GM04503 (cell line): ENCODE measurements at places on chromosomes 3 and 15.

- DNase-seq, result no peak
Measured at GRCh38 chr15:48307586-48307985, 23.6 kb upstream of the DUT start.

DNA sequence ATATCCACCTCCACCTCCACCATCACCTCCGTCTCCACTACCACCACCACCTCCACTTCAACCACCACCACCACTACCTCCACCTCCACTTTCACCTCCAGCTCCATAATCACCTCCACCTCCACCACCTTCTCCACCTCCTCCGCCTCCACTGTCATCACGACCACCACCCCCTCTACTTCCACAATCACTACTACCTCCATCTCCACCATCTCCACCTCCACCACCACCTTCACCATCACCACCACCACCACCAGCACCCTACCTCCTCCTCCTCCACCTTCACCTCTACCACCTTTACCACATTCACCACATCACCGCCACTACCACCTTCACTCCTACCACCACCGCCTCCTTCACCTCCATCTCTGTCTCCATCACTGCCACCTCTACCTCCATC, 435.7 kb downstream of the MCTP2 start:
- no peak for DNase-seq

DNA sequence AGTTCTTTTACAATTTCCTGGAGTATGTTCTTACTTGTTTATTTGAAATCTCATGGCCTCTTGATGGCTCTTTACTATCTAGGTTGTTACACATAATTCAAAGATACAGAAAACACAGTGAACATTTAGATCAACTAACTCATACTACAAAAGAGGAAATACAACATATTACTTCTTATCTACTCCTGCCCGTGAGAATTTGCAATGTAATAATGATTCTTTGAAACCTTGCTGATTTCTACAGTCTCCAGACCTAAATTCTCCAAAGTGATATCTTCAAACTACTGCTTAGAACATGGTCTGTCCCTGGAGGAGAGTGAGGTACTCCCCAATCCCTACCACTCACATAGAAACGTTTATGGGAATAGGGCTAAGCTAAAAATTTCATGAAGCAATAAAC, 29.9 kb upstream of the GOLGA8B start:
- no peak for DNase-seq

DNA sequence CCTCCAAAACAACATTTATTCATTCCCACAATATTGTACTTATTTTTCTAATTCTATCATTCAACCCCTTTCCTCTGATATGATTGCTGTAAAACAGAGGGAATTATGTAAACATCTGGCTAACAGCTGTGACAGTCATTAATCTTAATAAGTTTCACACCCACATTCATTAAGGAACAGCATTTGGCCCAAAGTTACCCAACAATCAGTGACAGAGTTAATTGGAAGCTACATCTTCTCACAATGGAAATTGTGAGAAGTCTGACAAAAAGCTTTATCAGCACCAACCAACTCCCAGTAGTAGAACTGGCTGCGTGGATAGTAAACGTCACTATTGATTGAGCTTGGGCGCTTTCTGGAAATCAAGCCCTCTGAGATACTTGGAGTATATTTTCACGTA, 165.8 kb upstream of the SLC24A5 start:
- DNase-seq, result no peak

GRCh38 chr3:141392897-141393734, 24.8 kb downstream of the ZBTB38 start:
- no peak for DNase-seq

DNA sequence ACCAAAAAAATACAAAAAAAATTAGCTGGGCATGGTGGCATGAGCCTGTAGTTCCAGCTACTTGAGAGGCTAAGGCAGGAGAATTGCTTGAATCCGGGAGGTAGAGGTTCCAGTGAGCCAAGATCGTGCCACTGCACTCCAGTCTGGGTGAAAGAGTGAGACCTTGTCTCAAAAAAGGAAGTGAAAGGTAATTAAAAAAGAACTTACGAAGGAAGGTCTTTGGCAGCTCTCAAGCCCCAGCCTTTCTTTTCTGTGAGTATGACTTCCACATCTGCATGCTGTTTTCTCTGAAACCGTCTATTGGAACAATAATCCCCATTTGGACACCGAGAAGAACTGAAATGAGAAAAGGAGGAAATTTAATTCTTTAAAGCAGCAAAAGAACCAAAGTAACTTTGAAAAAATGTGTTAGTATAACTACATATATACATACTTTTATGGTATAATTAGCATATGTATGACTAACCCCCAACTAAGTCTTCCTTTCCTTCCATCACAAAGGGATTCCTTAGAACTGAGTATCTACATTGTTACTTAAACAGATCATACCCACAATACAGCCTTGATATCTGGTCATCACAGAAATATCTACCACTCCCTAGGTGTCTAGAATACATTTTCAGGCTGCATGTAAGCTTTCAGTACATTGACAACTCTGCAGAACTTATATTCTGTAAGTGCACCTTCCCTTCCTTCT, 50.1 kb downstream of the SETD2 start:
- peak; percentile 36 for DNase-seq

DNA sequence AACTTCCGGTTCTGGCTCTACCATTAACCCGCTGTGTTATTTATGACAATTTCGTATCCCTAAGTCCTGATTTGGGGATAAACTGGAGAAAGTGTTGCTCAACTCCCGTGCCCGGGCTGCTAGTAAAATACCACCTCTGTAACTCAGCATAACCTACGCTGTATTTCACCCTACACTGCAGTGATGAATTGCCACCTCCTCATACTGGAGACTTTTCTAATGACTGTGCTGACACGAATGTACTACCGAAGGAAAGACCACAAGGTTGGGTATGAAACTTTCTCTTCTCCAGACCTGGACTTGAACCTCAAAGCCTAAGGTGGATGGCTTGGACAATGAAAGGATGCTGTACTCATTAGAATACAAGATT, 16.5 kb downstream of the SLC51A start:
- DNase-seq, result no peak

- DNase-seq, result no peak
Measured at GRCh38 chr3:37899711-37900306, 38.1 kb downstream of the CTDSPL start.

DNA sequence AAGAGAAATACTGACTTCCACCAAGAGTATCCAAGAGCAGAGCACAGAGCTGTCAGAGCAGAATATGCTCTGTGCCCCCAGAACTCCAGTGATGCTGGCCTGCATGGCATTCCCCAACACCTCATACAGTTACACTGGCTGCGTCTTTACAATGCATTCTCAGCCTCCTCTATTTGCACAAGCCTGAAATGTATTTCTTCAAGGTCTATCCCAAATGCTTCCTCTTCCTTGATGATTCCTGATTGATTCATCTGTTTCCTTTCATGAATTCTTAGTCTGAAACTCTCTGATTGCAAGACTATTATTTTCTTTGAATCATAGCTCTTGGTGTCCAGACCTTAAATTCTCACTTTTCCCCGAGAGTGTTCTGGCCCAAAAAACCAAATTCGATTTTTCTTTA, 664.7 kb downstream of the MECOM start:
- DNase-seq, result no peak

DNA sequence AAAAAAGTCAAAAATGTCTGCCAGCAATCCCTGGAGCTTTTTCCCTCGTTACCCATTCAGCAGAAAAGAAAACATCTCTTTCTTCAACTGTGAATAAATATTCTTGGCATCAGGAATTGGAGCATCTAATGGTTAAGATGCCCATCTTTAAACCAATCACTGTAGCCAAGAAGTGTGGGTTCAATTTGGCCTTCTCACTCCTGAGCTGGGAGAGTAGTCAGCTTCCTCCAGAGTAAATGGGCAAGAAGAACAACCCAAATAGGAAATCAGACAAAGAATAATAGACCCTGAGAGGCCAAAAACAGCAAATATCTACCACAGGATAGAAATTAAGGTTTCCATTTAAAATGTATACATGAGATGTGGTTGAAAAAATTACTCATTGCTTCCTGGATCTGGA, 508.0 kb upstream of the MDFIC2 start:
- DNase-seq, result no peak

- DNase-seq, result no peak
Measured at GRCh38 chr3:112734736-112735350, 93.9 kb upstream of the CCDC80 start.

- no peak for DNase-seq
Measured at GRCh38 chr15:57947282-57947681, 118.2 kb downstream of the ALDH1A2 start.

DNA sequence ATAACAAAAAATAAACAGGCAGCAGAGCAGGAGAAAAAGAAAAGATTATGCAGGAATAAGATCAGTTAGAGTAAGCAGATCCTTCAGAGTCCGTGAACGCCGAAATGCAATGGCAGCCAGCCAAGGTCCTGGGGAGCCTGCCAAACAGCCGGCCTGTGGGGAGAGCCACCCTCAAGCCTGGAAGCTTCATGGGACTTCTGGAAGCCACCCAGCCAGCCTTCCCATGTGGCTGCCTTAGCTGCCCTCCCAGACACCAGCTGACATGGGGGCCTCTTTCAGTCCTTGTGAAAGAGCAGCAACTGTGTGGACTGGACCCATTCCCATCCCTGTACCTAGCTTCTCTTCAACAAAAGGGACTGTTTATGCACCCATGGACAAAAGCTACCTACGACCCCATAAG, 64.9 kb upstream of the RAD18 start:
- peak; percentile 41 for DNase-seq

DNA sequence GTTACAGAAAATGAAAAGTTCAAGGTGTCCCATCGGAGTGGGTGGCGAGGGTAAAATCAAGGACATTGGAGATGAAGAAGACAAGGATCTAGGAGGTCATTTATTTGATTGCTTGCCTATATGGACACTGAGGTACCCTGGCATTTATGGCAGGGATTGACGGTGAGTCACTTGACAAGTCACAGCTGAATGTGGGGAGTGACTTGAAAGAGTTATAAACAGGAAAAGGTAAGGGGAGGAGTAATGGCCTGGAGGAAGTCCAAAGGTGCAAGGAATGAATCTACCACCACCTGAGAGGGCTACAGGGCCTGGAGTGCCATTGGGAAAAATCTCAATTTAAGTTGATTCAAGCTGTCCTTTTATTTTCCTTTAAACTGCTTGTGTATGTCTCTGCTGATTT, 11.8 kb upstream of the SGO1 start:
- no peak for DNase-seq

DNA sequence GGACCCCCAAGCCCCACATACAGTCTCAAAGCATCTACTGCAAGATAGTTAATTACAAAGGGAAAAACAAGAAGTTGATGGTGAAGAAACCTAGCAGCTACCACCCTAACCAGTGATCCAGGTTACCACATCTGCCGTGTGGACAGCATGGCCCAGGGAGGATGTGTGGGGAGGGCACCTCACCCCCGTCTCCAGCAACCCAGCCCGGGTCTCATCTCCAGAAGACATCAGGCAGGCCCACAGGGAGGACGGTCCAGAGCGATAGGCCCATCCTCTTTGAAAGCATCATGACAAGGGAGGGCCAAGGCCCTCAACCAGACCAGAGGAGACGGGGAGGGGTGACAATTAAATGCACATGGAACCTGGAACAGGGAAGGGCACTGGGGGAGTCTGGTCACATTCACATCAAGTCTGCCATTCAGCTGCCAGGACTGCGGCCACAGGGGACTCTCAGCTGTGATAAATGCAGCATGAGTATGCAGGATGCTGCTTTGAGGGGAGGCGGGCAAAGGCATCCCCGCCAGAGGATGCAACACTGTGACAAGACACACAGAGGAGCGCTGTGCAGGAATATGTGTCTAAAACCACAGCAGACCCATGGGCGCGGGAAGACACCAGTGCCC, 18.8 kb downstream of the ZXDC start:
- DNase-seq, result no peak

DNA sequence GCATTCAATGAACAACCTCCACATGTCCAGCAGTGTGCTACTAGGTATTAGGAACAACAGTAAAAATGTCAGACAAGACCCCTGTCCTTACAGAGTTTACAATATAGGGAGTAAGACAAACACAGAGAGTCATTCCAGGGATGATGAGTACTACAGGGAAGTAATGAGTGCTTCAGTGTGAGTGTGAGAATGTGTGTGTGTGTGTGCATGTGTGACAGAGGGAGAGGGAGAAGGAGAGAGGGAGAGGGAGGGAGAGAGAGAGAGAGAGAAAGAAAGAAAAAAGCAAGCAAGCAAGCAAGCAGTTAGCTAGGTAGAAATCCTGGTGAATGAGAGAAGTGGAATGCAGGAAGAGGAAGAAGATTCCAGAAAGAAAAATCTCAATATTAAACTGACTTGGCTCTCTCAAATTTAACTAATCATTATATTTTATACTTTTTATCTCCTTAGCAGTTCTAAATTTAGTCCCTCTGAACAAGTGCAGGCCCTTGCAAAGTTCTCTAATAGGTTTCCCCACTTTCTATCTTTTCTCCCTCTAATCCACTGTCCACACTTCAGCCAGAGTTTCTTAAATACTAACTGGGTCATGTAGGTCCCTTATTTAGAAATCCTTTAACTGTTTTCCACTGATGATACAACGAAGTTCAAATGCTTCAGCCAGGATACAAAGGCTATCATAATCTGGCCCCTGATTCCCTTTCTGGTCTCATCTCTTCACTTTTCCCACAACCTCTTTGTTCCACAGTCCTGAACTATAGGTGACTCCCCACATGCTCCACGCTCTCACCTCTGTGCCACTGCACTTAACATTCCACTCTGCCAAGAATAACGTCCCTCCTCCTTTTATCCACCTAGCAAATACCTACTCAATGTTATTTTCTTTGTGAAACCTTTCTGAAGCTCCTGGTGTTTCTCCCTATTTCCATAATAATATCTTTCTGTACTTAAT, 10.3 kb downstream of the DCBLD2 start:
- DNase-seq, result no peak

GRCh38 chr15:52011711-52012144, 7.3 kb upstream of the MAPK6 start:
- DNase-seq, result no peak

GRCh38 chr3:46575577-46576222, 9.6 kb upstream of the LRRC2 start:
- no peak for DNase-seq

DNA sequence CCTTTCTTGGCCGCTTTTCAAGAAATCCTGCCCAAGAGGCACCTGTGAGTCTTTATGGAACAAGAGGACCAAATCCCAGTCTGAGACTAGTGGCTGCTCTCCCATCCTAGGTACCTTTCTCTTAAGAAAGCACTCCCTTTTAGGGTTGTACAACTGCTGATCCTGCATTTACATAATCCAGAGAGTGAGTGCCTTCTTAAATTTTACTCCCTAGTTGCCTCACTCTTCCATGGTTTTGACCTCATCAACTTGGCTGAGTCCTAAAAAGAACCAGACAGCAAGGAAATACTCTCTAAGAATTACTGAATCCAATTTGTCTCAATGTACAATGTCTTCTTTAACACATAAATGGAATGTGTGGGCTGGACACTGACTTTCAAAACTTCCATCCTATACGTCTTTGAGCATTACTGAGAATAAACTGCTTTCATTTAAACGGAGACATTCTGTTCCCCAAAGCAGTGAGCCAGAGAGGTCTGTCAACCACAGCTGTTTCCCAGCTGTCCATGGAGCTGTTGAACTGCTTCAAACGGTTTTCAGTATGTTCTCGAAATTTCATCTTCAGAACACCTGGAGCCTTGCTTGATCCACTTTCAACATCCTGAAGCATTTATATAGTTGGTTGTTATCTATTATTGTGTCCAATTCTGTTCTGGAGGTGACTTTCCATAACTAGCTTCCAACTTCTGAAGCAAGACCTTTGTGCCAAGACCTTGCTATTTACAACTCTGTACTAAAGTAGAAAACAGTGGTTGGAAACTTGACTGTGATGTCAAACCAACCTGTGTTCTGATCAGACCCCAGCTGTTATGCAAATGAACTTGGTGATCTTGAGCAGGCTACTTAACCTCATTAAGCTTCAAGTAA, 179.1 kb downstream of the SLC9A9 start:
- no peak for DNase-seq

- DNase-seq, result no peak
Measured at GRCh38 chr15:63210151-63211091, 21.0 kb downstream of the RAB8B start.

GRCh38 chr15:86016750-86017149, 62.9 kb upstream of the AGBL1 start:
- no peak for DNase-seq
